NCI-H187 treated with DMSO at 0.1 percent for 48 hours (cell line): ENCODE measurements at places on chromosomes 4 and X.

DNA sequence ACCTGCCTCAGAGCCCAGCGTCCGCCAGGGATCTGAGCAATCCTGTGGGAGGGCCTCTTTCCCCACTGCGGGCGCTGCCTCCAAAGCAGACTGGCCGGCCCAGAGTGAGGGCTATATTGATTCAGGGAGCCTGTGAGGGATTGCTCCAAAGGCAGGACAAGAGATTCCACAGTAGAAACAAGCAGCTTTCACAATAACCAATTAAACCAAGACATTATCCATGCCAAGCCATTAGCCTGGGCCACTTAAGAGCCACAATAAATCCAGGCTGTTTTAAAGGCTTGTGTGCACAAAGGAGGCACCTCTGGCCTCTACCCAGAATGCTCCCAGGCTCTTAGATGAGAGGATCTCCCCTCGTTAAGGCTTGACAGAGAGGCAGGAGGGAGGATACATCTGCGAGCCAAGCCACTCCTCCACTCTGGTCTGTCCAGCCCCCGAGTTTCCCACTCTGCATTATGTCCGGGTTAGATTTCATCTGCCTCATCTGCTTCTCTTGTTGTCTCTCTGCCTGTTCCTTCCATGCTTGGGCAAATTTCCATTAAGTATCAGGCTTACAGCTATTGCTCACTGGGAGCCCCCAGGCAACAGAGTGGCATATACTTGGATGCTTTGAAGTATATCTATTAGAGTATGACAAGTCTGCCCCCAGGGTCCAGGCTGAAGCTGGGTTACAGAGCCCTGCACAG lies 357.9 kb downstream of the UNC5C start:
- DNase-seq, result peak; percentile 81

- no peak for DNase-seq
Observed at GRCh38 chrX:15750611-15751154, 12.6 kb downstream of the CA5B start.

GRCh38 chrX:55714161-55714560 lies 3.4 kb upstream of the RRAGB start:
- DNase-seq, result no peak

GRCh38 chr4:40379248-40379647 lies 44.1 kb downstream of the CHRNA9 start:
- no peak for DNase-seq

GRCh38 chr4:84916227-84916626 lies 50.3 kb downstream of the WDFY3 start:
- DNase-seq, result no peak

DNA sequence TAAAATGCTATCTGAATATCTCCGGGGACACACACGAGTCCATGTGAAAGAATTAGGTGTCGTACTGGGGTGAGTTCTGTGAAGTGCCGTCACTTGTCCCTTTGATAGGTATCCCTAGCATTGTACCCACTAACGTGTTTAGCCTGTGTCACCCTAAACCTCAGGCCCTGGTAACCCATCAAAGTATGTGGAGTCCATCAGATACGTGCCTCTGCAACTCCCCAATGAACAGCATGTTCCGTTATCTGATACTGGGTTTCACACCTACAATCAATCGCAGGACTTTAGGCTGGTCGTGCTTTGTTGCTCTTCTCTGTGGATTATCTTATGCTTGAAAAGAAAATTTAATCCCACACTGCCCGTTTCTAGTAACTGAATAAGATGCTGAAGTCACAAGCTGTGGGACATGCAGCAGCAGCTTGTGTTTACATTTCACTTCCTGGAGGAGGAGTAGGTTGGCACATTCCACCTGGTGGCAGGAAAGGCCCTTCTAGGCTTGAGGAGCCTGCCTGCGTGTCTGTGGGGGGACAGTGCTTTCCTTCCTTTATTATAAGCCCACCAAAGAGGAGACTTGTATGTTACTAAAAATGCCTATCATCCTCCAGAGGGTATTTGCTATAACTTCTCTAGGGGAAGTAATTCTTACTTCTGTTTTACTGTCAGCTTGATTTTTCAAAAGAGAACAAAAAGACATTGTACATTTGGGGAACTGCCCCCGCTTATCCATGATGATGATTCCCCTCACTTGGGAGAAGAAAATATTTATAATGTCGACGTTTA lies 127.2 kb downstream of the FNIP2 start:
- no peak for DNase-seq

- DNase-seq, result no peak
Observed at GRCh38 chrX:128653524-128654060, 601.4 kb upstream of the ACTRT1 start.

- no peak for DNase-seq
Observed at GRCh38 chr4:84258905-84259830, 239.9 kb downstream of the NKX6-1 start.

GRCh38 chrX:53115550-53115874 lies 21.6 kb downstream of the KANTR start:
- no peak for DNase-seq

DNA sequence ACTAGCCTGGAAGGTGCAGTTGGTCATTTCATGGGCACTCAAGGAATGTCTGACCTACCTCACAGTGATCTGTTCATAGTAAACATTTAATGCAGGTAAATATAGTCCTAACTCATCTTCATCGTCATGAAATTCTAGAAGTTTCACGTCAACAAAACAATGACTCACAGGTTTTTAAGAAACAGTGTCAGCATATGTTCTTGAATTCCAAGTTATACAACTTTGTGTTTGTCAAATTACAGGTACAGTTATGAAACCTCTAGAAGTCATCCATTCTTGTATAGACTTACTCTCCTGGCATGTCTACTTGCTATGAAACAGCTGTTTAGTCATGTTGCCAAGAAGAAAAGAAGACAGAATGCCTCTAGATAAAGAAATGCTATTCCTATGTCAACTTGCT lies 46.6 kb downstream of the AFM start:
- DNase-seq, result no peak

DNA sequence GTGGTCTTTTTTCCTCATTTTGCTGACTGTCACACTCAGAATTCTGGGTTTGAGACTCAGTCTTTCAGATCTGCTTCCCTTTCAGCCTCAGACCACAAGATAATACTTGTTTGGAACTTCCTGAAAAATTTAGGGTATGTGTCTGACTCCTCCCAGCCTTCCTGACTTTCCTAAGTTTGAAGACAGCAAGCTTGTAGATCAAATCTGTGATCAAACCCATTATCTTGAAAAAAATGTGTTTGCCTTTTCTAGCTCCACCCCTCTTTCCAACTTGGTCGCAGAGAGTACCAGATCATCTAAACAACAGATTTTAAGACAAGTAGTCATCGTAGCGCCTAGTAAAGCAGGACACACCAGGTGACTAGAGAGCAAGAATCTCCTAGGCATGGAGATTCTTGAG lies 9.9 kb downstream of the BCAP31 start:
- no peak for DNase-seq

- no peak for DNase-seq
Observed at GRCh38 chr4:52212702-52213101, 161.6 kb downstream of the SPATA18 start.

GRCh38 chr4:44869222-44869882 lies 143.0 kb upstream of the GNPDA2 start:
- DNase-seq, result no peak

DNA sequence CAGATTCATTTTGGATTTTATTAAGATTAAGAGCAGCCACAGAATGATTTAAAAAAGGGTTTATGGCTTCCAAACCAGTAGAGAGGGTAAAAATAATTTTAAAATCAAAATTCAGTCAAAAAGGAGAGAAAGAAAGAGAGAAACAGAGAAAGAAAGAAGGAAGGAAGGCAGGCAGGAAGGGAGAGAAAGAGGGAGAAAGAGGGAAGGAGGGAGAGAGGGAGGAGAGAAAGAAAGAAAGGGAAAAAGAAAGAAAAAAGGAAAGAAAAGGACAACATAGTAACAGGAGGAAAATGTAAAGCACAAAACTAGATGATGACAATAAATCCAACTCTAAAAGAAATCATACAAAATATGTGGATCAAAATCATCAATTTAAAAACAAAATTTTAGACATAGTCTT lies 79.6 kb upstream of the FRG1 start:
- DNase-seq, result no peak

- no peak for DNase-seq
Observed at GRCh38 chr4:16827794-16828724, 70.4 kb downstream of the LDB2 start.

- DNase-seq, result no peak
Observed at GRCh38 chrX:39766085-39766726, 331.6 kb downstream of the BCOR start.

DNA sequence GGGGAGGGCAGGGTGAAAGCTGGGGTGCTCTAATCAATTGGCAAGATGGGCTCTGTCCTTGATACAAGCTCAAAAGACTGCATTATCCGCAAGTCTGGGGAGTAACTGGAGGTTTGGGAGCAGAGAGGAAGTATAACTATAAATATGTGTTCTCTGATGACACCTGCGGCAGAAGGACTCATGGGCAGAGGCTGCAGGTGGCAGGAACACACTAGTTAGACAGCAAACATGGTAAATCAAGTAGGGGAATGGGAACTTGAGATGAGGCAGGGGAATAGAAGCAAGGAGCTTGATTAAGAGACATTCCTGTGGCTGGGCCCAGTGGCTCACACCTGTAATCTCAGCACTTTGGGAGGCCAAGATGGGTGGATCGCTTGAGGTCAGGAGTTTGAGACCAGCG lies 30.3 kb downstream of the SH3KBP1 start:
- no peak for DNase-seq

DNA sequence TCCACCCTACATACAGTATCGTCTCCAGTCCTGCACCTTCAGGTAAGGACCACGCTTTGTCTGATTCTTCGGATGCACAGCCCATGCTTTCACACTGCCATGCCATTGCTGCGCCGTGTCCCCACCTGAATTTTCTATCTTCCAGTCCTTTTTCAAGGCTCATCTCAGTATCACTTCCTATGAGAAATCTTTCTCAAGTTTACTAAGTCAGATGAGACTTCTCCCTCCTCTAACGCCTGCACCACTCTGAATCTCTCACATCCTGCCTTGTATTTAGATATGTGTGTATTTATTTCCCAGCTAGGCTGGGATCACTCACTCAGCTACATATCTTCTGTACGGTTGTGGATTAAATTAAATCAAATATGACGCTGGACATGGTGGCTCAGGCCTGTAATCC lies 116.8 kb downstream of the SMIM20 start:
- DNase-seq, result no peak
